ENCODE measurements at places on chromosomes 3 and 15.

DNA sequence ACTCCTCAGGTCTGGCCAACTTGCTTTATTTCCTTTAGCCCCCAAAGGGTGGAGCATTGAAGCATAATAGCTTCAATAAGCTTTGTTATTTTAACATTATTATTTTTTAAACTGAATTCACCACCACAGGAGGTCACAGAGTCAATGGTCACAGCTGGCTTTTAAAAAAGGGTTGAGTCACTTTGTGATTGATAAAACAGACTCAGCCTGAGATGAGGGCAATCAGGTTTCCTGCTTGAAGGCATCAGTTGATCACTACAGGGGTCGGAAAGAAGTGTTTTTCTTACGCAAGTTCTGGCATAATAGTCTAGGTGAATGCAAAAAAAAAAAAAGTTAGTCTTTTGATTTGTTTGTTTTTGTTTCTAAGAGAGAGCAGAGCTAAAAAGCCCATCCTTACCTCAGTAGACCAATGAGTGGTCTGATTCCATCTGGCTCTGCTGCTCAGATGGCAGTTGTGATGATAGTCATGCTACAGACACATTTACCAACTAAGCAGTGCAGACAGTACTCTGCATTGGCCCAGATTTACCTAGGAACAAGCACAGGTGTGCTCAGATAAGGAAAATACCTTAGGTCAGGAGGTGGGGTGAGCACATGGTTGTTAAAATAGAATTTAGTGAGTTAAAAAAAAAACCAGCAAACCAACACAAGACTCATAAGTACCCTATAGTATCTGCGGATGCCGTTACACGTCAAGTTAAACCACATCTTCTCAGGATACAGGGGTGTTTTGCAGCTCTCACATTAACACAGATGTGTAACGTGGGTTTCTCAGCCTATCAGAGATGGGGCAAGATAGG is 22.6 kb downstream of the ZNF80 start:
- no peak for DNase-seq

GRCh38 chr3:66145408-66145733 is 75.4 kb upstream of the SLC25A26 start:
- no peak for DNase-seq

DNA sequence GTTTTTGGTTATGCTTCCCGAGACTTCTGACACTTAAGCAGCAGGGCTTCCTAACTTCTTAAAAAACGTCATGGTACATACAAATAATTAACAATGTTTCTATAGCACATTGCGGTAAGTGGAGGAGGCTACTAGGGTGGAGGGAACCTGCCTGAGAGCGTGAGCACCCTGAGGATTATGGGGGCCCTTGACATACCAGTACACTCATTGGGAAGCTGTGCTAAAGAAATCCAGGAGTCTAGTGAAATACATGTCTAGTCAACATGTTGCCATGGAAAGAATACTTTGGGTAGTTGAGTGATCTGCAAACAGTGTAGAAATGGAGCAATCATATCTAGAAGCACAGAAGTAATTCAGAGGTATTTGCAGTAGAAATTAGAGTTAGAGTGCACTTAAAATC is 39.2 kb upstream of the MAPKBP1 start:
- no peak for DNase-seq

GRCh38 chr15:70198441-70199123 is 100.9 kb upstream of the TLE3 start:
- peak; percentile 29 for DNase-seq

DNA sequence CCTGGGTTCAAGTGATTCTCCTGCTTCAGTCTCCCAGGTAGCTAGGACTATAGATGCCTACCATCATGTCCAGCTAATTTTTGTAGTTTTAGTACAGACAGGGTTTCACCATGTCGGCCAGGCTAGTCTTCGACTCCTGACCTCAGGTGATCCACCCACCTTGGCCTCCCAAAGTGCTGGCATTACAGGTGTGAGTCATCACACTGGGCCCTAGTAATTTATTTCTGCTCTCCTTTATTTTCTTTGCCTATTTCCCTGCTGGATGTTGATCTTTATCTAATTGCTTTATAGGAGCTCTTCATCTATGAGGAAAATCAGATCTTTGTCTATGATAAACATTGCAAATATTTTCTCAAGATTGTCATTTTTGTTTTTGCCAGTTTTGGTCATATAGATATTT is 31.7 kb downstream of the UQCC5 start:
- no peak for DNase-seq

GRCh38 chr3:129829640-129830039 is 63.9 kb downstream of the TMCC1 start:
- peak; percentile 84 for DNase-seq

GRCh38 chr3:168262887-168263286 is 167.2 kb upstream of the GOLIM4 start:
- no peak for DNase-seq

DNA sequence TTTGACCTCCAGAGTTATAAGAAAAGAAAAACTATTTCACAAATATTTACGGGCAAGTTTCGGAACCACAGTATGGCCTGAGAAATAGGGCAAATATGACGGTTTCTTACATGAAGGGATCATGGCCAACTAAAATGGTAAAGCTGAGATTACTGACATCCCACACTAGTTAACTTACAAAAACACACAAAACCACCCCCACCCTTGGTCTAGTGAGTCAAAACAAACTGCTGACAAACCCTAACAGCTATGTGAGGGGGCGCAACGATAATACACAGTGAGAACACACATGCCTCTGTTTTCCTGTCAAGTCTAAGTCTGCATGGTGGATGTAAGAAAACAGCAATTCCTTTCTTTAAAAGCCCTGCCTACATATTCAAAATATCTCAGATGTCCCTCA is 32.3 kb downstream of the CBLB start:
- peak; percentile 78 for DNase-seq

GRCh38 chr3:124804875-124805274 is 74.6 kb downstream of the UMPS start:
- DNase-seq = no peak

GRCh38 chr3:83140983-83141382 is 1379.5 kb upstream of the GBE1 start:
- no peak for DNase-seq

GRCh38 chr3:4730719-4731118 is 237.6 kb downstream of the ITPR1 start:
- DNase-seq = no peak

DNA sequence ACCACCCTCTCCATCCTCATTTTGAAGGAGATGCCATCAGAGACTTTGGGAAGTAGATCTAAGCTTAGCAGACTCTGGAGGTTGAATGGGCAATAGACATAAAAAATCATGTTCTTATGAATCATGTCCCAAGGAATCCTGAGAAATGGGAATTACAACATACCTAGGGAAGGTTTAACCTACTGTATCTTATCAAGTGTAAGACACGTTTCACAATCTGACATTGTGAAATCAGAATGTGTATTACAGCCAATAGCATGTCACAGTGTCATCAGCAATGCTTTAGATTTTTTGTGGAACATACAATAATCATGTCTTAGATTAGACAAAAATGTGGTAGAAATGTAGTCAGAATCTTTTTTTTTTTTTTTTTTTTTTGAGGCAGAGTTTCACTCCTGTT is 332.4 kb upstream of the TLE3 start:
- peak; percentile 96 for DNase-seq

- no peak for DNase-seq
These were observed 3.5 kb upstream of the ISG20 start for GRCh38 chr15:88635318-88635717.

DNA sequence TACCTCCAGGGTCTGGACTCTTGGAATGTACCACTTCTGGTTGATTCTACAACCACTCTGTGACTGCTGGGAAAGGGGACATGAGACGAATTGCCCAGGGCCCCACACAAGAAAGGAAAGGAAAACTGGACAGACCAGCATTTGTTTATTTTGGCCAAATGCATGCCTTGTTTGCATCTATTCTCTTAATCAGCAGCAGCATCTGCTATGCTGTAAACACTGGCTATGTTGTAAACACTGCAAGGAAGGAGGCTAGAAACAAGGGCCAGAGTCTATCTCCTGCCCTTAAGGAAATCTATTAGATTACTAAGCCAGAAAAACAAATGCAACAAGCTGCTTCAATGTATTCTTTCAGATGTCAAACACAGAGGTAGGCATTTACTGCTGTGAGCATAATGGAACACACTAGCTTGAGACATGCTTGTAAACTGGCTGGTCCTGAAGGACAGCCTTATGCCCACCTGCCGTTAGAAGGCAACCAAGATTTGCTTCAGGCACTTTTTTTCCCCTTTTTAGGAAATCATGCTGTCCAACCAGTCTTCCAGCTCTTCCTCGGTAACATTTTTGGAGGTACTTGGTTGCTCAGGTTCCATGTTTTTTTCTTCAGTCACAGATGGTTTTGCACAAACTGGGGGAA is 102.1 kb upstream of the CHRM5 start:
- DNase-seq = no peak

- DNase-seq = no peak
These were observed 882 bp downstream of the CADM2 start for GRCh38 chr3:84959470-84960271.

DNA sequence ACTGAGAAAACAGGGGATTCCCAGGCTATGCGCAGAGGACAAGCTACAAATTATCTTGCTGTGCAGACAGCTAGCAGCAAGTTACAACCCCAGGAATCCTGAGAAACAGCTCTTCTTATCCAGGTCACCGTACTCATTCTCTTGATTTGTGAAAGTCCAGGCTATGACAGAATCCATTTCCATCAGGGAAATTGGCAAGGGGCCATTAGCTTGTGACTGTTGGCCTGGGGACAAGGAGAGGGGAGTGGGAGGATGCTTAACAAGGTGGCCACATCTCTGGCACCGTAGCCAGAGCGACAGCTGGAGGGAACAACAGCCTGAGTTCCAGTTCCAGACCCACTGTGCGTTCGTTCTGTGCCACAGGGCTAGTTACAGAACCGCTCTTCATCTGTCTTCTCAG is 44.9 kb upstream of the PLXNA1 start:
- DNase-seq = no peak

GRCh38 chr3:126752303-126753190 is 48.5 kb downstream of the CHCHD6 start:
- peak; percentile 81 for DNase-seq

DNA sequence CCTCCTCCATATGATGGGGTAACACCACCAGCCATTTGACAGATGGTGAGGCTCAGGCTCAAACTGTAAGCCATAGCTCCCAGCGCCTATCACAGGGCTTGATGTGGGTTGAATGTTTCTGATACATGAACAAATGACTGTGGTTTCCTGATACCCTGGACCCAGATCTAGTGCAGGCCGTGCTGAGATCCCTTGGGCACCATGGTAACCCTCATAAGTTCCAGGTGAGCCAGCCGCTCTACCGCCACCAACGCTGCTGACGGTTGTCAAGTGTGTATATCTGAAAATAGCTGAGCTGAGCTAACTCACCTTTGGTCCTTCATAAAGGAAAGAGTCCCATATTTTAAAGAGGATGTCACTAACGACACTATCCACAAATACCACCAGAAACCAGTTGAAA is 74.5 kb downstream of the TBC1D2B start:
- DNase-seq = no peak

DNA sequence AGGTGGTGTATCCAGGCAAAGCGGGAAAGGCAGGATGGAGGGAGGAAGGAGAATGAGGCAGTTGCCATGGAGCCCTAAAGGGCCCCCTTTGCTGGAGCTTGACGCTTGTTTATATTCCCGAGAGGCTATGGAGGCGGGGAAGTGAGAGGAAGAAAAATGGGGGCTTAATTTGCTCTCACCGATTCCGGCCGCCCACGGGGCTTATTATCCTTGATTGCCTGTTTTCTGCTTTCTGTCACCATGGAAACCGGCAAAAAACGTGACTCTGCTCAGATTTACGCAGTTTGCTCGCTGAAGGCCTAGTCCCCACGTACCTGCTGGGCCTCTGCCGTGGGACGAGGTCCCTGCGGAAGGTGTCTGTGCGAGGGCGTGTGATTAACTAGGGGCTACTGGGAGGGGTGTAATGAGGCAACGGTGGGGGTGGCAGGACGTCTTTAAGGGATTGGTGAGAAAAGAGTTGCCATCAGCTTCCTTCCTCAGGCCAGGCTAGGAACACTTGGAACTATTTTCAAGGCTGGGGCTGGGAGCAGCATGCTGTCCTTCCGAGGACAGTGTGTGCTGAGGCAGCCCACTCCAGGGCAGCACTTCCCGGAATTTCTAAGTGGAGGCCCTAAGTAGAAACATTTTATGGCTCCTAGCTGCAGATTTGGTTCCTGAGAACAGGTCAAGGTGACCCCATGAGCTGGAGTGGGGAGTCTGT is 110.8 kb upstream of the NDN start:
- DNase-seq = no peak

DNA sequence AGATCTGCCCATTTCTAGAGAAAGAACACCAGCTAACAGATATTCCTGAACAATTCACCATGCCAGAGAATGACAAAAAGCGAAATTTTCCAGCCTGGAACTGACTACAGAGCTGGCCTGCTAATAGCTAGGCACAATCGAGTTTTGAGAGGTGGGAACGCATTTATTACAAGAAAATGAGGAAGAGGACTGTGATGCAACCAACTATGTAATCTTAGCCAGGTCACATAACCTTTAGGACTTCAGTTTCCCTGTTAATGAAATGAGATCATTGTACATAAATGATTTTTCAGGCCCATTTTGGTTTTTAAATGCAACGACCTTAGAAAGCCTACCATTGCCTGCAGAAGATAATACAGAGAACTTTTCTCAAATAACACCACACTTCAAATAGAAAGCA is 72.1 kb upstream of the SETMAR start:
- DNase-seq = no peak

- peak; percentile 48 for DNase-seq
These were observed 13.4 kb downstream of the CIDEC start for GRCh38 chr3:9866639-9867038.

DNA sequence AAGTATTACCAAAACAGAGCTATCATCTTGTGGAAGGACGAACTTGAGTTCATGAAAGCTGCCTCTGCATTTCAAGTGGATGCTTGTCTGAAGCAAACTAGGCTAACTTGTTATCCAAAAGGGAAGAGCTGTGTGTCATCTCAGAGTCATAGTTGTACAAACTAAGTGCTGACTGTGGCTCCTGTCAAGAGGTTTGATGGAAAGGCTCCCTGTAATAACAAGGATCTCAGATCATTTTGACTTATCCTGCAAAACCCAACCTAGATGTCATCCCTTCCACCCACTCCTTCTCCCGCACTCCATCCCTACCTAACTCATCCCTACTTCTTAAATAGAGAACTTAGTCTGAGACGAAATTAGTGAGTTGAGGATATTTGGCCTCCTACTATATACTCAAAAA is 110.8 kb downstream of the NR2E3 start:
- DNase-seq = peak; percentile 94

- no peak for DNase-seq
These were observed 2.0 kb downstream of the ATP10A start for GRCh38 chr15:25860885-25861866.

DNA sequence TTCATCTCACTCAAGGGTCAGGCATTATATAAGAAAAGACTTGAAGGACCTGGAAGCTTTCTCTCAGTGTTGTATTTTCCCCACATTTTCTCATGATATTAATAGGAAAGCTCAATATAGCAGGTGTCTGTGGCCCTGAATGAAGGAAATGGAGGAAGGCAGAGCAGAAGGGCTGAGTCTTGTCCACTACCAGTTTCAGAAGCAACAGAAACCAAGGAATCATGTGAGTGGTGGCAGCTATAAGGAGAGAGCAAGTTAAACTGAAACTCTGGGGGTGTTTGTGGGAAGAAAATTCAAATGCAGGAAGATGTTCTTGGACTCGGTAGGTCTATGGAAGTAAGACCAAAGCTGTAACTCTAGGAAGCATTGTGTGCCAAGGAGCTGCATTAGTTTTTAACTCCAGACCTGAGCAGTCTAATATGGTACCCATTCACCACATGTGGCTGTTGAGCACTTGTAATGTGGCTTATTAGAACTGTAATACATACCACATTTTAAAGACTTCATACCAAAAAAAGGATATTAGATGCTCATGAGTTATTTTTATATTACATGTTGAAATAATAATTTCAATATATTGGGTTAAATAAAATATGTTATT is 278.8 kb upstream of the GADL1 start:
- no peak for DNase-seq

All from epithelial cell of esophagus (primary cell).